ENCODE measurements at places on chromosomes 11 and 22. TPM values are rescaled to one million over a fixed set of nuclear protein-coding genes. Genes with fewer than 3 reads are reported as not detected.

- DNase-seq: no peak
Observed at GRCh38 chr11:104547996-104548661, 350.1 kb downstream of the CASP12 start.

- DNase-seq: no peak
Observed at GRCh38 chr11:91869686-91870085, 354.9 kb upstream of the FAT3 start.

GRCh38 chr22:39808081-39808480 lies 85.5 kb downstream of the ENTHD1 start:
- no peak for DNase-seq

NECTIN1 gene
- polyA plus RNA-seq: 3.7 TPM

PUS3 gene
- 15.2 TPM for polyA plus RNA-seq

DGAT2 gene
- 23.7 TPM for polyA plus RNA-seq

WT1 gene
- 3.0 TPM for polyA plus RNA-seq

TIMP3 gene
- polyA plus RNA-seq: 85.9 TPM
